ENCODE measurements at places on chromosomes 1 and 21.

GRCh38 chr1:215567491-215568298, 591 bp downstream of the KCTD3 start:
- no peak for DNase-seq

DNA sequence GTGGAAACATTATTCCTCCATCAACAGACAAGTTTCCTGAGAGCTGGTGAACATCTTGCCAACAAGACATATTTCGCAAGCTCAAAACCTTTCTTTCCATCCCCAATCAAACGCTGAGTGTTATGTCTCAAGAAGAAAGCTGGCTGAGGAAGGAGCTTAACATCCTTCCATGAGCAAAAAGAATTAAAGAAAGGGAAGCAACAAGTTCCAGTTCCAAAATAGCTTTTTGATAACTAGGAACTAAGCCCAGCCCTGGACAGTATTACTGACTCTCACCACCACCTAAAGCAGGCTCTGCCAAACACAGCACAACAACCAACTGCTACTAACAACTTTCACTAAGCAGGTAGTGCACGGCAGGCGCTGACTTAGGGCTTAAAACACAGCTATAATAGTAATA, 50.2 kb downstream of the CAPZB start:
- DNase-seq: no peak

GRCh38 chr1:109986054-109986444, 1.5 kb downstream of the AHCYL1 start:
- DNase-seq: no peak

DNA sequence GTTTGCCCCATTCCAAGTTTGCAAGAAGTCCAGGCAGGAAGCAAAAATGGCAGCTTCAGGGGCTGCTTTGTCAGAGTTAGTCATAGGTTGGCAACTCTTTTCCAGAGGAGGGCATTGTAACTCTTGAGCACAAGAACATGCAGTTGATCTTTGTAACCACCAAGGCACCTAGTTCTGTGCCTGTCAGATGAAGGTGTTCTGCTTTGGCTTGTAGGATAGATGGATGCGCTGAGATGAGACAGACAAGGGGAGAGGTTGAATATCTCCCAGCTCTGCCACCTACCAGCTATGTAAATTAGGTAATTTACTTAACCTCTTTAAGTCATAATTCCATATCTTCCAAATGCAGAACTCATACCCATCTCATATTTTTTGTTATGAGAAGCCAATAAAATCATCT, 89.3 kb downstream of the ZNF648 start:
- DNase-seq: no peak

Measured in stimulated activated CD8-positive, alpha-beta memory T cell treated with anti-CD3 and anti-CD28 coated beads, Interleukin-7, amount 100 ng/mL, for 1 hour (primary cell).